ENCODE measurements at places on chromosomes 2 and 18. TPM values are rescaled to one million over a fixed set of nuclear protein-coding genes. Genes with fewer than 3 reads are reported as not detected.

The DIPK1C gene
- 0.26 TPM for total RNA-seq

The CDK15 gene
- total RNA-seq = 4.8 TPM

The CNDP1 gene
- not detected for total RNA-seq

The IER3IP1 gene
- total RNA-seq = 8.5 TPM

The REG1B gene
- 2.0 TPM for total RNA-seq

The SCN9A gene
- 0.10 TPM for total RNA-seq

The RNF152 gene
- 0.18 TPM for total RNA-seq

The SCYGR4 gene
- total RNA-seq = not detected

The TDRD15 gene
- not detected for total RNA-seq

The RSAD2 gene
- total RNA-seq = 0.44 TPM

The TEKT4 gene
- total RNA-seq = 0.26 TPM

The CHRNG gene
- total RNA-seq = not detected

The DYTN gene
- total RNA-seq = not detected

The NEU2 gene
- total RNA-seq = not detected

The ADRA2B gene
- 0.28 TPM for total RNA-seq

The MDH1B gene
- total RNA-seq = 0.85 TPM

The CPO gene
- total RNA-seq = not detected

The MAP3K20 gene
- total RNA-seq = 121 TPM

The REG3A gene
- not detected for total RNA-seq

The SERPINB4 gene
- total RNA-seq = not detected

The MREG gene
- 19.2 TPM for total RNA-seq

The C2orf76 gene
- 22.7 TPM for total RNA-seq

The MYCN gene
- total RNA-seq = not detected

The ERBB4 gene
- 0.15 TPM for total RNA-seq

The OTOS gene
- not detected for total RNA-seq

The HOXD8 gene
- not detected for total RNA-seq

The GCG gene
- total RNA-seq = 0.31 TPM

The ADCYAP1 gene
- not detected for total RNA-seq

The CNTNAP5 gene
- total RNA-seq = not detected

The GATA6 gene
- 0.51 TPM for total RNA-seq

The SOCS6 gene
- total RNA-seq = 43.0 TPM

The POMC gene
- total RNA-seq = not detected

The DOK6 gene
- total RNA-seq = not detected

The MYO7B gene
- 0.15 TPM for total RNA-seq

The REEP1 gene
- 0.23 TPM for total RNA-seq

The CIDEA gene
- not detected for total RNA-seq

The GALR1 gene
- not detected for total RNA-seq

The FSIP2 gene
- 0.03 TPM for total RNA-seq

The RNU2-63P gene
- total RNA-seq = 14.0 TPM

The GLS gene
- total RNA-seq = 93.9 TPM

The PSMA8 gene
- not detected for total RNA-seq
